ENCODE measurements at places on chromosomes 12 and 14.
A peak's percentile ranks its signal among the peaks of the same experiment; 100 is the strongest.

DNA sequence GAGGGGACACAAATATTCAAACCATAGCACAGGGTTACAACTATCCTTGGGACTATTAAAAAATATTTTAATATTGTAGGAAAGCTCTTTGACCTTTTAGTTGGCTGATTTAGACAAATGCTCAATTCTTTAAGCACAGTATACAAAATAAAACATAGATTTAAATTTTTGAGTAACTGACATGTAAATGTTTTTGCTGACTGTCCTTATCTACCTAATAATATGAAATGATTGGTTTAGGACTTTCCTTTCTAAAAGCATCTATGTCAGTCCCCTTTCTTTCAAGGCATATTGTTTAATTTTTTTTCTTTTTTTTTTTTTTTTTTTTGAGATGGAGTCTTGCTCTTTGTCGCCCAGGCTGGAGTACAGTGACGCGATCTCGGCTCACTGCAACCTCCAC, 16.5 kb upstream of the OR6J1 start:
- DNase-seq, result no peak

DNA sequence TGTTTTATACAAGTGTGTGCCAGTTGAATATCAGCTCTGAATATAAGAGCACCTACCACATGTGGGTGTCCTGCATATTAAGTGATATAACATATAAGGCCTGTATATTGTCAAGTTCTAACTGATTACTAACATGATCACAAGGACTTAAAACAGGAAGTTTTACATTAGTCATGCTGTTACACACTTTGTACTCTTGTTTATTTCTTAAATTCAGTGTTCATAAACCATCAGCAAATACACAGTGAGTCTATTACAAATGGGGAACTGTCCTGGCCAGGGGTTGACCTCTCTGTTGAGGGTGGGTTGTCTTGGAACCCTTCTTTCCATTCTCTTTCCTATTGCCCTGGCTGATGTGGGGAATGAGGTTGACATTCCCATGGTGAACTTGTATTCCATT, 19.1 kb downstream of the HELB start:
- no peak for DNase-seq

DNA sequence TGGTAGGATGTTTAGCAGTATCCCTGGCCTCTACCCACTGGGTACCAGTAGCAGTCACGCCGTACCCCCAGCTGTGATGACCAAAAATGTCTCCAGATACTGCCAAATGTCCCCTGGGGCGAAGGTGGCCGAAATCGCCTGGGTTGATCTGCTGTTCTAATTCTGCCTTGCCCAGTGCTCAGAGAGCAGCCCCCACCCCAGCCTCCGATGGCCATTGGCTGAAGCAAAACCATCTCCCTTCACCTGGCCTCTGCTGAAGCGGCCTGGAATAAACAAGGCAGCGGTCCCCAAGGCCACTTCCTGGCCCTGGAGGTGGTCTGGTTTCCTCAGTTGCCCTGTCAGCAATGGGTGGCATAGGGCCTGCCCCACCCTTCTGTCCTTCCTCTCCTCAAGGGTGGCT, 298.4 kb downstream of the CACNA1C start:
- DNase-seq, result peak; percentile 50

- no peak for DNase-seq
These were observed 1133.0 kb downstream of the VRK1 start for GRCh38 chr14:97930166-97930565.

DNA sequence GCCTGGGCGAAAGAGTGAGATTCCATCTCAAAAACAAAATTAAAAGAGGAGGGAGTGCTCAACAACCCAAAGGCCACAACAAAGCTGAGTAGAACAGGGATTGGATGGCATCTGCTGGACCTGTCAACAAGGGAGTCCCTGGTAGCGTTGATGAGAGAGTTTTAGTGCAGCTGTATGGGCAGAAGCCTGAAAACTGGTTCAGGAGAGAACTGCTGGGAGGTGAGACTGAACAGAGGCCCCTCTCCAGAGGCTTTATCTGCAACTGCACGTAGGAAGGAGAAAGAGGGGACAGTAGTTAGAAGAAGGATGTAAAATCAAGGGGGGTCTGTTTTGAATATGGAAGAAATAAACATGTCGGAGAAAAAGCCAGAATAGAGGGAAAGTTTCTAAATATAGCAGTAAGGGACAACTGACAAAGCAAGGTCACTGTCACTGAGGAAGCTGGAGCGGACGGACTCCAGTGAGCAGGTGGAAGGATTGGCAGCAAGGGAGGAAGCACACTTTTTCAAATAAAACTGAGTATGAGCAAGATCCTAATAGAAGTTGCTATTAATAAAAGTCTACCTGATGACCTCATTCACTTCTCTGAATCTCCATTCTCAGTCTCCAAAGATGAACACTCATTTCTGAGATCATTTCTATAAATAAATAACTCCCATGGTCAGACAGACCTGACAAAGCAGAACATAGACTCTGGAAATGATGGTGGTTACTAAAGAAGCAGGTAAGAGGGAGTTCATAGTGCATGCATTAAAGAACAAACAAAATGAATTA, 11.8 kb upstream of the ATF1 start:
- DNase-seq, result peak; percentile 21

- peak; percentile 53 for DNase-seq
These were observed 178.5 kb upstream of the RTL1 start for GRCh38 chr14:101082036-101082435.

DNA sequence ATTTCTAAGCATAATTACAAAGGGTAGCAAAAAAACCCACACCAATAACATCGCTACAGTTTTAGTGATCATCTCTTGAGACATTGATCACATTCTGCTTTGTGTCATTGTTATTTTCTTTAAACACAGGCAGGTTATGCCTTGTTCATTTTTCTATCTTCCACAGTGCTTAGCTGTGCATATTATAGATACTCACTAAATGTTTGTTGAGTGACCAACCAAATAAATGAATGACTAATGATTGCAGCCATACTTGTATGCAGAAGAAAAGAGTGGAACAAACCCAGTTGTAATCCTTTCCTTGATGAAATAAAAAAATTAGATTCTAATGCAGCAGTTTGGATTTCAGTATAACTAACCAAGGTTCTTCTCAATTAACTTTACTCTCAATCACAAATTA, 81.0 kb upstream of the RASSF8 start:
- no peak for DNase-seq

GRCh38 chr14:88430976-88431375, 45.5 kb downstream of the SPATA7 start:
- DNase-seq, result no peak

DNA sequence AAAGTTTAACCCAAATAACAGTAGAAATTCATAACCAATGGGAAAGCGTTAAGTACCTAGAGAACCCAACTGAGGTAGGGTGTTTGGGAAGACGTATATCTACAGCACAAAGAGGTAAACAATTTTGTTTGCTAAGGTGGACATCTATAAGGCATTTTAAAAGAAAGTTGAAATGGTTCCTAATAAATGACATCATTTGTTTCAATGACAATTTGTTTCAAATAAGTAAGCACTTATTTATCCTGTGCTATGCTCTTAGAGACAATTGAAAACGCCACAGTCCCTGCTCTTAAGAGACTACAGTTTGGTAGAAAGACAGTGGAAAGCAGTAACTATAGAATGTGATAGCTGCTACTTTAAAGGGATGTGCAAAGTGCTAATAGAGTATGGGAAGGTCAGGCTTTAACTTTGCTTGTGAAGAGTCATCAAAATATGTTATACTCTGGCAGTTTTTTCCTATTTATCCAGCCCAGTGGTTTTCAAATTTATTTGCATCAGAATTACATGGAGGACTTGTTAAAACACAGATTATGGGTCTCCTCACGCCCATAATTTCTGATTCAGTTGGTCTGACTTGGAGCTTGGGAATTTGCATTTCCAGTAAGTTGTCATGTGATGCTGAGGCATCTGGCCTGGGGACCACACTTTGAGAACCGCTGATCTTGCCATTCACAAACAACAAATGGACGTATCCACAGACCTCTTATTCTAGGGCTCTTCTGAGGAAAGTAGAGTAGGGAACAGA, 19.6 kb upstream of the SMCO2 start:
- DNase-seq, result no peak

- peak; percentile 22 for DNase-seq
These were observed 72.7 kb upstream of the ZFP36L1 start for GRCh38 chr14:68865542-68865941.

DNA sequence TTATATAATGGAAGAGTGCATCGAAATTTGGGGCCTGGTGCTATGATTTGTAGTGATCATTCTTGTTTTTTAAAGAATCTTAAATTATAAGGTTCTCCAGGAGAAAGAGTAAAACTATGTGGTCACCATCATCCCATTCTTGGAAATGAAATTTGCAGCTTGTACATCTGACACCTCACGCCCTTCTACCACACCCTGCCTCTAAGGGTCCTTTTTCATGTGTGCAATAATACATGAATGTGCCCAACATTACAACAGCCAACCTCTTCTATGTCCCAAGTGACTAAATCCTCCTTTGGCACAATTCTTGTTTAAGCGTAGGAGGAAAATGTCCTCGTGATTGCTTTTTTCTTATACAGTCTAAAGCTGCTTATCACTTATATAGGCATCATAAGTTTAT, 636.5 kb upstream of the NOVA1 start:
- no peak for DNase-seq

GRCh38 chr14:96662116-96662970, 134.8 kb upstream of the VRK1 start:
- no peak for DNase-seq

GRCh38 chr12:132432721-132433577, 57.0 kb upstream of the FBRSL1 start:
- DNase-seq, result no peak

- DNase-seq, result peak; percentile 84
These were observed 56.0 kb downstream of the PLEKHG3 start for GRCh38 chr14:64760146-64760755.

DNA sequence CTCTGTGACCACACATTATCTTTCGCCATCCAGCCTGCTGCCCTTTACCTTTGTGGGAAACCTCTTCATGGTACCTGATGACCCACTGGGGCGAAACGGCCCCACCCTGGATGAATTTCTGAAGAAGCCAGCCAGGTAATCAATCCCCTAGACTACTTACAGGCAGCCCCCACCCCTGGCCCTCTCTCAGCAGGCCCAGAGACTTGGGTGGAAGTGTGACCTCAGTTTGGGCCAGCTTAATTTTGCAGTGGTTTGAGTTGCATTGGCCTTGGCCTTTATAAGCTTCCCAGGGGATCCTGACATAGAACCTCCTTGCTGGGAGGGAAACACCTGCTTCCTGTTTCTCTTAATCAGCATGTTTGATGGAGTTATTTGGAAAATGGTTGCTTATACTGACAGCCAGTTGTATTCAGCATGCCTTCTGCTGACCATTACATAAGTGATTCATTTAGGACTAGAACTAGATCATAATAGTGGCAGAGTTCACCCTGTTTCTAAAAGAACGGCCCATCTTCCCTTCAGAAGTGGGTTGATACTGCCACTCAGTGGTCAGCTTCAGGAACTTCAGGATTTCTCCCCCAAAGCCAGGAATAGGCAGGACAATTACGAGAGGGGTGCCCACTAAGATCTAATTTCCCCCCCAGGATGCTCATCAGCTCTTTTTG, 6.1 kb downstream of the SDR39U1 start:
- no peak for DNase-seq

- DNase-seq, result peak; percentile 59
These were observed 4.4 kb downstream of the CHST11 start for GRCh38 chr12:104460973-104461698.

- DNase-seq, result no peak
These were observed 29.7 kb downstream of the XRCC3 start for GRCh38 chr14:103685276-103686211.

GRCh38 chr12:52873832-52874572, 25.2 kb upstream of the KRT78 start:
- peak; percentile 96 for DNase-seq

GRCh38 chr12:125954362-125954761, 889.1 kb downstream of the AACS start:
- DNase-seq, result no peak

DNA sequence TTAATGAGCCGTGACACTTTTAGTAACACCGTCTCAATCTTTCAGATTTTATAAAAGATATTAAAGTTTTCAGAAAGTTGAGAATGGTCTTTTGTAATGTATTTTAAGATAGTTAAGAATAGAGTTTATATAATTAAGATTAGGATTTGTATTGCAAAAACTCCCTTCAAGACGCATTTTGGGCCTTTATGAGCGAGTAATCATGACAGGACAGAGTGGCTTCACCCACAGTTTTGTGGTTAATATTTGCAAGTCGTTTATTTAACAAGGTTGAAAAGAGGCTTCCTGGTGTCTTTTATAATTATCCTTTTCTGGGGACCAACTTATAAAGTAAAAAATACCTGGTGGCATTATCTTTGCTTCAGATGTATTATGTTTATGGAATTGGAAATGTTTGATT, 44.0 kb downstream of the TRAF3 start:
- no peak for DNase-seq

GRCh38 chr14:101561145-101561896, at the start of gene DIO3:
TSS of gene DIO3 (plus strand) at chr14:101561495.
- peak; percentile 94 for DNase-seq

DNA sequence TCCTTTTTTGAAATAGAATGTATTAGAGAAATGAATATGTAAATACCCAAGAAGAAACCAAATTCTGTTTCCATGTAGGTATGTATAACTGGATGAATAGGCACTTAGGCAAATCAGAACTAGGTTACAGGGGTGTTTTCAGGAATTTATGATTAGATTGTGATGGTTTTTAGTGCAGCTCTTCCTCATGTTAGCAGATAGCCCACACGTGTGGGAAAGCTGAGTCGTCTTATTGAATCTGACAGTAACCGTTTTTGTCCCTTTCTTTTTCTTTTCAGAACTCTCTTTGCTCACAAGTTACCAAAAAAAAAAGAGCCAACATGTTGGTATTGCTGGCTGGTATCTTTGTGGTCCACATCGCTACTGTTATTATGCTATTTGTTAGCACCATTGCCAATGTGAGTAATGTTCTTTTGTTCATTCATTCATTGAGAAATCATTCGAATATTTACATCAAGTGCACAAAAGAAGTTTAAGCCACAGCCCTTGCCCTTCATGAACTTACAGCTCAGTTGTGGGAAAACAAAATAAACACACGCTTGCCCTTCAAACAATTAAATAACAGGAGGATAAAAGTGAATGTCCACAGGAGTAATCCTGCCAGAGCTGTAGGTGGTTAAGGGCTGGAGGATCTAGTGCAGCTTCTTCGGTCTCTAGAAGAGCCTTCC, 14.8 kb downstream of the EMP1 start:
- no peak for DNase-seq

GRCh38 chr14:54048736-54049135, 92.1 kb upstream of the BMP4 start:
- DNase-seq, result no peak

- peak; percentile 50 for DNase-seq
These were observed 28.1 kb downstream of the TNFAIP2 start for GRCh38 chr14:103151270-103151945.

GRCh38 chr12:20443792-20444191, 75.5 kb downstream of the PDE3A start:
- DNase-seq, result no peak

GRCh38 chr12:46468160-46468559, 95.6 kb upstream of the SLC38A2 start:
- DNase-seq, result no peak

GRCh38 chr12:65720136-65721130, 103.8 kb upstream of the HMGA2 start:
- DNase-seq, result no peak

- no peak for DNase-seq
These were observed 2.2 kb downstream of the BAZ1A start for GRCh38 chr14:34872822-34873588.

GRCh38 chr12:42299392-42300308, 26.2 kb downstream of the ZCRB1 start:
- DNase-seq, result peak; percentile 82

- DNase-seq, result no peak
These were observed 1.4 kb downstream of the KCNMB4 start for GRCh38 chr12:70367258-70368141.

GRCh38 chr14:31939934-31940333, 137.2 kb upstream of the ARHGAP5 start:
- DNase-seq, result no peak

Measured in islet precursor cell (in vitro differentiated cells).